ENCODE measurements at places on chromosomes 11 and 22.

GRCh38 chr11:99632969-99633368, 612.2 kb downstream of the CNTN5 start:
- peak; percentile 30 for DNase-seq

GRCh38 chr11:27183672-27184457, 143.2 kb downstream of the BBOX1 start:
- DNase-seq = peak; percentile 73

DNA sequence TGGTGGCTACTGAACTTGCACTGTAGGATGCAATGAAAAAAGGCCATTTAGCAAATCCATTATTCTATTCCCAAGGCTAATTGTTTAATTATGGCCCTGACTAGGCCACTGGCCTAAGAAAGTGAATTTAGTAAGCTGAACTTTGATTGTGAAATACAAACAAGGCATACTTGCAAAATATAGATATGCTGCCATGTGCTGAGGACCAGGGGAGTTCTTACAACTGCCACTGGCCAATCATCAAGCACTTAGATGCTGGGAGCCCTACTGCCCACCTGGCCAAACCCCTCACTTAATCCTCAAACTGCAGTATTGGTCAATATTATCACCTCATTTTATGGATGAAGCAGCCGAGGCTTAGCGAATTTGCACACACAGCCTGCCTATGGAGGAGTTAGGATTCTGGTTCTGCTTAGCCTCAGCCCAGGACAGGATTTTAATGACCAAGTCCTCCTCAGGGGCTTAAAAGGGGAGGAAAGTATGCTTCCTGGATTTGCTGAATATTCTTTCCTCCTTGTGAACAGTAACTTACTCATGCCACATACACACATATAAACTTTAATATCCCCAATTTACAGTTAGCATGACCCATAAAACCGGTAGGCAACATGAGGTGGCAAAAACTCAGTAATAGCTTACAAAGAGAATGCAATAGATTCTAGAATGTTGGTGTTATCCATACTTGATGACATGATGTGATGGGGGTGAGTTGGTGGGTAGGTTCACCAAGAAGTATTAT, 39.3 kb downstream of the CD44 start:
- no peak for DNase-seq

GRCh38 chr11:126637795-126638175, 282.3 kb downstream of the ST3GAL4 start:
- DNase-seq = no peak

GRCh38 chr11:13663631-13664071, 4.8 kb upstream of the FAR1 start:
- DNase-seq = no peak

DNA sequence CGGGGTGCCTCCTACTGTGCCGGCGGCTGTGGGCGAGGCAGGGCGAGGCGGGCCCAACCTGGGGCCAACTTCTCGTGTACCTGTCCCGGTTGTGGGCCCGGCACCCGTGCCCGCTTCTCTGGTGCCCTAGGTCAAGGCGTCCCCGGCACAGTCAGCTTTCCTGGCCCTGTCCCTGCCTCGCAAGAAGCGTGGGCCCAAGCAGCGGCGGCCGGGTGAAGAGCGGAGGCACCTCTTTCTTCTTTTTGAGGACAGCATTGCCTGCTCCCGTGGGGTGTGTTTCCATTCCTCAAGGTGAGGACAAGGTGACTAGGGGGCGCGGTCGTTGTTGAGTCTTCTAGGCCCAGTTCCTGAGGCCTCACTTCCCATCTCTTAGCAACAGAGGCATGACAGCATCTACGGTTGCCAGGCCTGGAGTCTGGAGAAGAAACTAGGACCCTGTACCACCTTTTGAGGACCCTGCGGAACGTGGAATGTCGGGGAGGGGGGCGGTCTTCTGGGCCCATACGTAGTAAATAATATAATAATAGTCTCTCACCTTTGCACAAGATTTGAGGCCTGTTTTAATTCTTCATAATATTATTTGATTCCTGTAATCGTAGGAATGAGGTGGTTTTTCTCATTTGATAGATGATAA, 418 bp downstream of the ACO2 start:
- peak; percentile 48 for DNase-seq

DNA sequence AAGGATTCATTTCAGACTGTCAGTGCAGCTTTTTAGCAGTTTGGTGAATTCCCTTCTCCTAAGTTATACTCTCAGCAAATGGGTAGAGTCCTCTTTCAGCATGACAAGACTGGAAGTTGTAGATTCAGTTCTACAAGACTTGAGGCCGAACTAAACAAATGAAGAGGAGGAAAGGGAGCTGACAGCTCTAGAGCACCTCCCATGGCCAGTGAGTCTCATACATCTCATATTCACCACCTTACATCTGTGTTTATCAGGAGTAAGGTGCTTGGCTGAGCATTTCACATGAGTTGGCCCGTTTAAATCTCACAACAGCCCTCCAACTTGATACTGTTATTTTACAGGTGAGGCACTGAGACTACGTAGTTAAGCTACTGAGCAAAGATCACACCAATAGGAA, 30.4 kb downstream of the SEZ6L start:
- DNase-seq = peak; percentile 7

- DNase-seq = no peak
Observed at GRCh38 chr11:74157169-74157568, 13.6 kb downstream of the C2CD3 start.

- no peak for DNase-seq
Observed at GRCh38 chr11:443542-444199, 1.9 kb upstream of the ANO9 start.

- no peak for DNase-seq
Observed at GRCh38 chr11:102240502-102240901, 76.8 kb upstream of the BIRC3 start.

DNA sequence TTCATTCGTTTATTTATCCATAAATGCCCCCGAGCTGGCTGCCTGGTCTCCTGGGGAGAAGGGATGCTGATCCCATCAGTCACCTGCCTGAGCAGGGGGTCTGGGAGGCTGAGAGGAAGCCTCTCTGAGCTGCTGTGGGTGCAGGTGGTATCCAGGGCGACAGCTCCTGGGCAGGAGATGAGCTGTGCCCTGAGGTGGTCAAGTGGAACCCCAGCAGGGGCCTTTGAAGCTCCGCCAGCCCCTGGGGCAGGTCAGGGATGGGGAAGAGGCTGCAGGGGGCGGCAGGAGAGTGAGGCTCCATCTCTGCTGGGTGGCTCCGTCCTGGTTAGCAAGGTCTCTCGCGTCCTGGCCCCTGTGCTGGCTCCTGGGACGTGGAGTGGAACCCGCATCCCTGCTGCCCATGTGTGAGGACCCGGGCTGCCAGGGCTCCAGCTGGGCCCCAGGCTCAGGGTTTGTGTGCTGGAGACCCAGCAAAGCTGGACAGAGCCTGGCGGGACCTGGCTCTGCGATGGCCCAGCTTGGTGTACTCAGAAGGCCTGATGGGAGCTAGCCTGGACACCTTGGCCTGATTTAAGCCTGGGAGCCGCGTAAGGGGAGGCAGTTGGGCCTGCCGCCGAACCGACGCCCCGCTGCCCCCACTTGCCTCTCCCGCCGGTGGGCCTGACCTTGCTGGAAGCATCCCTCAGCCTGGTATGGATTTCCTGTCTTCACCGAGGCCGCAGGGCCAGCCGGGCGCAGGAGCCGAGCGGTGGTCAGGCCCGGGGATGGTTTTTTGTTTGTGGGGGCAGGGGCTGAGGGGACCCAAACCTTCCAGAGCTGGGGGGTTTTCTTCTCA, 44.5 kb downstream of the RTN4R start:
- no peak for DNase-seq

- DNase-seq = no peak
Observed at GRCh38 chr11:126863294-126863997, 137.1 kb downstream of the KIRREL3 start.

- DNase-seq = peak; percentile 65
Observed at GRCh38 chr11:35165423-35166368, 26.7 kb downstream of the CD44 start.

DNA sequence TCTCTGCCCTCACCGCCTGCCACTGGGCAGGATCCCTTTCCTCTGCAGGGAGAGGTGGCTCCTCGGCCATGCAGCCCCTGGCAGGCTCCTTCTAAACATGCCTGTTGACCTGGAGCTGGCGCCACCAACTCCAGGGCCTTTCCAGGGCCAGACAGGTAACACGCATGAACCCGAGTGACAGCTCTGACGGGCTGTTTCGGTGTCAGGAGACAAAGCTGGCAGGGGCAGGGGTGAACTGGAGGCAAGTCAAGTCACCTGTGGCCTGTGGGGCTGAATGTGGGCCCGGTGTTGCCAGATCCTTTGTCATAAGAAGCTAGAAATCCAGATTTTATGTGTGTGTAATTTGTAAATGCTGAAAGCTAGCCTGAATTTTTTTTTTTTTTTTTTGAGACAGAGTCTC, 11.3 kb downstream of the C22orf23 start:
- DNase-seq = no peak

- no peak for DNase-seq
Observed at GRCh38 chr11:85845124-85845631, 10.0 kb upstream of the CCDC83 start.

GRCh38 chr11:85266646-85267045, 360.5 kb downstream of the DLG2 start:
- DNase-seq = no peak

DNA sequence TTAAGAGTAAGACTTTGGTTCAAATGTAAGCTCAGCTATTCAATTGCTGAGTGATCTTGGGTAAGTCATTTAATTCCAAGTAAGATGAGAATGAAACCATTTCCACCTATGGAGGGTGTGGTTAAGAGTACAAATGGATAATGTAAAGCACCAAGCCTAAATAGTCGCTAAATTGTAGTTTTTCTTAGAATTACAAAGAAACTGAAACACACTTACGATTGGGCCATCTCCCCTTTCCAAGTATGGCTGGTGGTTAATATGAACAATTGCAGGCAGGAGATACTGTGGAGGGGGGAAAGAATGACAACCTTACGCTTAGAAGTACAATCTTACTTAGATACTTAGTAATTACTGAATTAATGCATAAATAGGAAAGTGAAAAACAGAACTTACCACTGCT, 8.2 kb downstream of the DDX17 start:
- no peak for DNase-seq

- DNase-seq = no peak
Observed at GRCh38 chr11:12005476-12005875, 3.0 kb downstream of the DKK3 start.

DNA sequence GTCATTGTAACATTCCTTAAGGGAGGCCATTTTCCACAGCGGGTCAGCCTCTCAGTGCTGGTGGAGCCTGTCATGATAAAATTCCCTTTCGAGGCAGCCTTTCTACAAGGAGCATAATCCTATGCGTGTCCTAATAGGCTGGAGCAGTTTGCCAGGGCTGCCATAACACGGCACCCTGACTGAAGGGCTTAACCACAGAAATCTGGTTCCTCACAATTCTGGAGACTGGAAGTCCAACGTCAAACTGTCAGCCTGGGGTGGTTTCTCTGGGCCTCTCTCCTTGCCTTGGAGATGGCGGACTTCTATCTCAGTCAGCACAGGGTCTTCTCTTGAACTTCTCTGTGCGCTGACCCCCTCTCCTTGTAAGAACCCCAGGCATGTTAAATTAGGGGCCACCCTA, 1.4 kb upstream of the RGL4 start:
- no peak for DNase-seq

GRCh38 chr22:47474895-47475294, 712.4 kb downstream of the TBC1D22A start:
- DNase-seq = no peak

GRCh38 chr11:66843776-66844495, 695 bp downstream of the RCE1 start:
- DNase-seq = no peak

- no peak for DNase-seq
Observed at GRCh38 chr11:8832571-8833260, 78.3 kb upstream of the AKIP1 start.

GRCh38 chr11:61908730-61909316, 8.5 kb downstream of the RAB3IL1 start:
- DNase-seq = no peak

DNA sequence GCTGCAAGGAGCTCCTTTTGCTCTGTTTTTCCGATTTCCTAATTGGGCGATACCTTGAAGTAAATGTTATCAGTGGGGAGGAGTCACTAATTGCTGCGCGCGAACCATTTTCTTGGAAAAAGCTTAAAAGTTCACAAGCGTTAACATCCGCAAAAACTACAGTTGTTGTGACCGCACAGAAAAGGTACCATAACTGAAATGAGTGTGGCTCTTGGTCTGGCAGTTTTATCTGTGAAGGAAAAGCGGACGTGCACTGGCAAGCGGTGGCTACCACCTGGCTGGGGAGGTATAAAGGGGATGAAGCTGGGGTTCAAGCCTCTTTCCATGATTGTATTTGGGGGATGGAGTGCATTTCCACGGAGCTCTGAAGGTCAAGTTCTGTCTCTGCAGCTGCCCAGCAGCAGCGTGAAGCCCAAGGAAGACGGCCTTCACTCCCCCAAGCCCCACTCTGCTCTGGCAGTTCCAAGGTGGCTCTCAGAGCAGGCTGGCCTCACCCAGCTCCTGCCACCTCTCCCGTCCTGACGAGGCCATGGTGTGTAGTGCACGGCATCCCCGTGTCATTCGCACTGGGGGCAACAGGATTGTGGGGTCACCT, 27.5 kb downstream of the MOV10L1 start:
- DNase-seq = no peak

DNA sequence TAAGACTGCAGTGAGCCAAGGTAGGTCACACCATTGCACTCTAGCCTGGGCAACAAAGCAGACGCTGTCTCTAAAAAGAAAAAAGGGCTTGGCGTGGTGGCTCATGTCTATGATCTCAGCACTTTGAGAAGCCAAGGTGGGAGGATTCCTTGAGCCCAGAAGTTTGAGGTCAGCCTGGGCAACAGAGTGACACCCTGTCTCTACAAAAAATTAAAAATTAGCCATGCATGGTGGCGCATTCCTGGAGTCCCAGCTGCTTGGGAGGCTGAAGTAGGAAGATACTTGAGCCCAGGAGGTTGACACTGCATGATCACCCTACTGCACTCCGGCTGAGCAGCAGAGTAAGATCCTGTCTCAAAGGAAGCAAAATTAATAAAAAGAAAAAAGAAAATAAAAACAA, 38.9 kb upstream of the RDX start:
- DNase-seq = no peak

DNA sequence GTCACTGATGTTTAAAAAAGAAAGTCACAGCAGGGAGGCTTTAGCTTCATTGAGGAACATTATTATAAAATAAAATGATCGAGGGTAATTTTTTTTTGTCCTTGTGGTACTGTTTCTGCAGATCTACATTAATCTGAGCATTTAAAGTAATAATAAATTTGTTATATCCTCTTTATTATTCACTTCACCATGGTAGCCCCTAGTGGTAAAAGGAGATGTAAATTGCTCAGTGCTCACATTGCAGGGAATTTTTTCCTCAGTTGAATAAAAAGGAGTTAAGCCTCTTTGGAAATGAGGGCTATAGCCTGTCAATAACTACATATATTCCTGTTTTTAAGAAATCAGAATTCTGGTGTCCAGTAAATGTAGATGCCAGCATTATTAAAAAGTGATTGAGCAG, 99.7 kb upstream of the VPREB1 start:
- DNase-seq = no peak

DNA sequence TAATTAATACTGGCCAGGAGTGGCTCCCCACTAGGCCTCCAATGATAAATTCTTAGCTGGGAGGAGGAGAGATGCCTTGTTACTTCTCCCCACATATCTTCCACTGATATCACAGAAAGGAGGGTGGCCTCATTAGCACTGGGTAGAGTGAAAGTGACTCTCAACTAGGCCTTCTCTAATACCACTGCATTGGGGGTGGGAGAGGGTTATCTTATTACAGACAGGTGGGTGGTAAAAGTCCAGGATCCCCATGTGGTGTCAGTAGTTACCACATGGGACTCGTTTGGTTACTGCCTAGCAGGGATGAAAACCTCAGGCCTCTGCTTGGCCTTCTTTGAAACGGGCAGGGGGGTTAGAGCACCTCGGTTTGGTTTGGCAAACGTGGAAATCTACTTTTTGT, 167.3 kb downstream of the UVRAG start:
- DNase-seq = peak; percentile 4

- DNase-seq = no peak
Observed at GRCh38 chr11:2391181-2391975, 9.2 kb upstream of the TSSC4 start.
